ENCODE measurements at places on chromosomes 3 and 15.

- DNase-seq, result no peak
Measured at GRCh38 chr3:174409086-174409743, 449.9 kb upstream of the NAALADL2 start.

DNA sequence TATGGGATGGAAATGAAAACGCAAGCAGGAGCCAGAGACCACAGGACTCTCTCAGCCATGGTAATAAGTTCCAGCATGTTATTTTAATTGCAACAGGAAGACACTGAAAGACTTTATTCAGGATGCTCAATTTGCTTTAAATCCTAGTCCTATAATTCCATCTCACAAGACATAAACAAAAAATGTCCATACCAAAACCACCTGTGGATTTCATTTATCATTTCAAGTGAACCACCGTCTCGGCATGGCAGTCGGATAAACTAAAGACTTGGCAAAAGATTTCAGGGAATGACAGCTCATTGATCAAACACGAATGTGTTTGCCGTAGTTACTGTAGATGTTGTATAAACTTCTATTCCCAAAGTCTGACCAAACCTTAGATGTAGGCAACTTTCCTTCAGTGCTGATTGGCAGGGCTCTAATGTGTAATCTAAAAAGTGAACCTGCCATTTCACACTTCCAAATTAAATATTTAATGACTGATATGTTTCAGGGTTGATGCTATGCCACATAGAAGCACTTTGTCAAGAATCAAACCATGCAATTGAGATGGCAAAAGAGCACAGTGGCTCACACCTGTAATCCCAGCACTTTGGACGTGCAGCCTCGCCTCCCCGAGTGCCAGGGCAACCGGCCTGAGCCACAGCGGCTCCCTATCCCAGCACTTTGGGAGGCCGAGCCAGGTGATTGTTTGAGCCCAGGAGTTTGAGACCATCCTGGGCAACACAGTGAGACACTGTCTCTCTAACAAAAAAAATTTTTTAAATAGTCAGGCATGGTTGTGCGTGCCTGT is 331.7 kb downstream of the MAGI1 start:
- DNase-seq, result no peak

DNA sequence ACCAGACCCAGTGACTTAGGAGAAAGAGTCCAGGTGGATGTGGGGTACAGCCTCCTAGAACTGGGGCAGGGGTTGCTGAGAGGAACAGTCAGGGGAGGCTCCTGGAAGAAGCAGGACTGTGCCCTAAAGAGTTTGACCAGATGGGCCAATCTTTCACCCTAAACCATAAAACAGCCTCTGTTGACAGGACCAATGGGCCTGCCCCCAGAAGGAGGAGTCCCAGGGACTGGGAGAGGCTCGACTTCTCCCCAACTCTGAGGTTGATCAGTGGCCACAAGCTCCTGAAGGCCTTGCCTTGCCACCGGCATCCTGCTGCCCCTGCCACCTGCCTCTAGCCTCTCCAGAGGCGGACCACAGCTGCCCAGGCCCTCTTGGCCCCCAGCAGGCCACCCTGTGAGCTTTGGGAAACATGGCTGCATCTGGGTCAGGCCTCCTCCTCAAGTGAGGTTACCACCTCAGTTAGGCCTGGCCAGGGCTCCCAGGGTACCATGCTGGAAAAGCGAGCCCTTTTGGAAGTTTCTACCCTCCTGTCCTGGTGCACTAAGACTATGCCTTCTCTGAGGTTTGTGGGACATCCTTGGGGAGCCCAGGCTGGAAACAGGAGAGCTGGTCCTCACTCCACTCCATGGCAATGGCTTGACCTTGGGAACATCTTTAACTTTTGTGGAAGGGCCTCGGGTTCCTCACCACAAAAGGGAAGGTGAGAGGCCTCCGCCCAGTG is 2.8 kb downstream of the VIPR1 start:
- no peak for DNase-seq

GRCh38 chr3:41579861-41580260 is 380.6 kb downstream of the CTNNB1 start:
- no peak for DNase-seq

DNA sequence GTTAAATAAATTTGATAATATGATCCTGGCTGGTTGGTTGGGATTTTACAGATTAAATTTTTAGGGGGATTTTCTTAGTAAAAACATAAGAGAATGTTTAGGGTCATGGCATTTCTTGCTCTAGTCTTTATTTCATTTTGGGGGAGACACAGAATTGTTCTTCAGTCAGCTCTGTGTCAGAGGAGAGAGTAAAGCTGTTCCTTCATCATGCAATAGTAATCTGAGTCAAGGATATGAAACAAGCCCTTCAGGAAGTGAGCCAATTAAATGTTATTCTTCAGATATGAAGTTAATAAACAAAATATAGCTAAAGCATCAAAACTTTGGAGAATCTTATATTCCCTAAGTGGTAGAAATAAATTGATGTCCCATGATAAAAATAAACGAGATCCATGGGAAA is 22.9 kb upstream of the SLC4A7 start:
- no peak for DNase-seq

DNA sequence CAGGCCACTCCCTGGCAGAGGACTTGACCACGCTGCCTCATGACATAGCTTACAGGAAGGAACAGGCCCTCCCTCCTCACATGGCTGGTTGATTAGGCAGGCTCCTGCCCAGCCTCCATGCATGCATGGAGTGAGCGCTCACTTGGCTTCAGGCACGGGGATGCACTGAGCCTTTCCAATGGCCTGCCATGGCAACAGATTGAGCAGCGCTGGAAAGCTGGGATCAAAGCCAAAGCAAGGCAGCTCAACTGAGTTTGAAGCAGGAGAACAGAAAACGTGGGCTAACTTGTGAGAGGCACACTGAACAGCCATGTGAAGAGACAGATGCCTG is 5.9 kb upstream of the GRAMD2A start:
- no peak for DNase-seq

All from activated CD4-positive, alpha-beta T cell treated with anti-CD3 and anti-CD28 coated beads, Interleukin-2, amount 50 U/mL, for 24 hours (primary cell).